ENCODE measurements at places on chromosomes 3 and 15. TPM values are rescaled to one million over a fixed set of nuclear protein-coding genes. Genes with fewer than 3 reads are reported as not detected.

- H3K4me1 ChIP-seq, result no peaks in the 10 kb centered on the region
- no peaks in the 10 kb centered on the region for H3K36me3 ChIP-seq
- H3K4me3 ChIP-seq, result no peak overlapping the region
- DNase-seq, result no peak
These were observed 232.5 kb downstream of the FOXP1 start for GRCh38 chr3:71350998-71351397.

DNA sequence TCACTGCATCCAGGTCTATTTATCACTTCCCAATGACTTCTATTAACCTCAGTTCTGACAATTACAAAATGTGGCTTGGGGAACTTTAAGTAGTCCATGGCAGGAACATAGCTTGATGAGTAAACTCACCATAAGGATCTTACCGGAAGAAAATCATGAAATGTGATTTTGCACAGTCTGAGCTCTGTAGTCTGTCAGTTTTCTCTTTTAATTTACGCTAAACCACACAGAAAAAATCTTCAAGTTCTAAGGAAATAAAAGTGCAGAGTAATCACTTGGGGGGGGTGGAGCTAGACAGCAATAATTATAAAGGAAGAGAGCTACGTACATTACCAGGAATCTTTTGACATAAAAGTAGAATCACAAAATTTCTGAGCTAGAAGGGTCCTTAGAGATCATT is 9.2 kb downstream of the TBC1D5 start:
- peaks cover 3% of the 10 kb centered on the region for H3K36me3 ChIP-seq
- no peaks in the 10 kb centered on the region for H3K4me1 ChIP-seq
- H3K27ac ChIP-seq, result no peak overlapping the region
- no peak for DNase-seq

GRCh38 chr3:45552031-45552793 is 42.3 kb upstream of the LIMD1 start:
- peak overlapping the region; percentile 51 for H3K27ac ChIP-seq
- no peaks in the 10 kb centered on the region for H3K36me3 ChIP-seq
- H3K27me3 ChIP-seq, result no peaks in the 10 kb centered on the region
- H3K4me1 ChIP-seq, result peaks cover 43% of the 10 kb centered on the region
- DNase-seq, result no peak
- no peak overlapping the region for H3K4me3 ChIP-seq

GRCh38 chr15:64355348-64355943 is 527 bp downstream of the CSNK1G1 start:
- H3K4me1 ChIP-seq, result peaks cover 2% of the 10 kb centered on the region
- H3K27ac ChIP-seq, result peak overlapping the region; percentile 78
- DNase-seq, result no peak
- H3K36me3 ChIP-seq, result no peaks in the 10 kb centered on the region

DNA sequence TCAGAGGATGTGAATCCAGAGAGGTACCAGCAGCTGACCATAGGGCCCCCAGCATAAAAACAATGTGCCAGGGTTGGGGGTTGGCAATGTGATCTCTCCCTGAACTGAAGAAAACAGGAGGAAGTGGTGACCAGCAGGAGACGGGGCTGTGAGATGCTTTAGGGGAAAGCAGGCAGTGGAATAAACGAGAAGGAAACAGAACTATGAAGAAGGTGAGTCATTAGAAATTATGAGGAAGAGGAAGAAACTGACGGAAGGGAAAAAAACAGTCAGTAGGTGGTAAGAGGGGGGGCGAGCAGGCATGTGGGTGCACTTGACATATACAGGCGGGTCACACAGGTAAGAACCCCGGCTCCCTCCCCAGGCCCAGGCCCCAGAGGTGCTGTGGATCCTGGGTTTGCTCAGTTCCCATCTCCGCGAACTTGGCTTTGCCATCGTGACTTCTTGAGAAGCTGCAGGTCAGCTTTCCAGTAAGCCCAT is 42.2 kb upstream of the B3GNT5 start:
- H3K4me3 ChIP-seq, result no peak overlapping the region
- H3K36me3 ChIP-seq, result no peaks in the 10 kb centered on the region
- DNase-seq, result no peak
- H3K27ac ChIP-seq, result no peak overlapping the region
- H3K4me1 ChIP-seq, result no peaks in the 10 kb centered on the region

DNA sequence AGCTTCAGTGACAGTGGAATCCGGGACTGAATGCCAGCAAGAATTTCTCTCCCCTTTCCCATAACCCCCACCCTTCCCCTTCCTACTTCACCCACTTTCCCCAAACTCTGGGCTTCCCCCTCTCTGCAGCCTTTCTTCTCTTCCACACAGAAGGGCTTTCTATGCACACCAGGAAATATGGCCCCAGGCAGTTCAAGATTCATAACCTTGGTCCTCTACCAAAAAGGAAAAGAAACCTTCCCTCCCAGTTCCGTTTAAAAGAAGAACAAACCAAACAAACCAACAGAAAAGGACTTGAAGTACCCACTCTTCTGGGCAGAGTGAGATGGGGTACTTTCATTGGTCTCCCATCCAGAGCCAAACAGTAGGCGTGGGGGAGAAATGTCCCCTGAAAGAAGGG is 68.8 kb upstream of the ABHD2 start:
- H3K27me3 ChIP-seq, result no peaks in the 10 kb centered on the region
- peaks cover 9% of the 10 kb centered on the region for H3K4me1 ChIP-seq

- no peaks in the 10 kb centered on the region for H3K27me3 ChIP-seq
- H3K4me1 ChIP-seq, result no peaks in the 10 kb centered on the region
- H3K27ac ChIP-seq, result no peak overlapping the region
- no peaks in the 10 kb centered on the region for H3K36me3 ChIP-seq
- H3K4me3 ChIP-seq, result no peak overlapping the region
These were observed 122.0 kb upstream of the EOMES start for GRCh38 chr3:27844052-27844675.

DNA sequence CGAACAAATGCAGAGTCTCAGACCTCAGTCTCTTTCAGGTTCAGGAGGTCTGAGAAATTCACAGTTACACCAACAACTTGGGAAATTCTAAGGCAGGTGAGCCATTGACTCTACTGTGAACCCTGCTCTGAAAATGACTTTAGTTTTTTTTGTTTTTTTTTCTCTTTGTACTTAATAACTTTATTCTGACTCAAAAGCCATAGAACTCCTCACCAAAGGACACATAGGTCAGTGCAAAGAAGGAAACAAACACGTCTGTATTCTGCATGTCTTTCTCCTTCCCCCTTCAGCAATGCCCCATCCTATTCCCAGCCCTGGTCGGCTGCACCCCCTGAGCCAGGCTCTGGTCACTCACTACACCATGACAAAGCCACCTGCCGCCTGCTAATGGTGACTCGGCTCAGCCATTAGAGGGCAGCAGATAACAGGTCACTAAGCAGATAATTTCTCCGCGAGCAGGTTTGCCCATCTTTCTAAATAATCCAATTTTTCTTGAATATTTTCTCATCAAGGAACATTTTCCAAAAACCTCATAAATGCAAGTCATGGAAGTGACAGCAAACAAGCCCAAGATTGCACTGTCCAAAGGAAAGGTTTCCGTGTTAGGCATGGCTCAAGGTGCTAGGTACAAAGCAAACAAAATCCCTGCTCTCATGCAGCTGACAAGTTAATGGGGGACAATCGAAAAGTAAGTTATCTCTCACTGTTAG is 37.7 kb downstream of the TM4SF4 start:
- H3K36me3 ChIP-seq, result peaks cover 2% of the 10 kb centered on the region
- H3K4me3 ChIP-seq, result no peak overlapping the region
- H3K27ac ChIP-seq, result no peak overlapping the region
- DNase-seq, result peak; percentile 72
- no peaks in the 10 kb centered on the region for H3K27me3 ChIP-seq

DNA sequence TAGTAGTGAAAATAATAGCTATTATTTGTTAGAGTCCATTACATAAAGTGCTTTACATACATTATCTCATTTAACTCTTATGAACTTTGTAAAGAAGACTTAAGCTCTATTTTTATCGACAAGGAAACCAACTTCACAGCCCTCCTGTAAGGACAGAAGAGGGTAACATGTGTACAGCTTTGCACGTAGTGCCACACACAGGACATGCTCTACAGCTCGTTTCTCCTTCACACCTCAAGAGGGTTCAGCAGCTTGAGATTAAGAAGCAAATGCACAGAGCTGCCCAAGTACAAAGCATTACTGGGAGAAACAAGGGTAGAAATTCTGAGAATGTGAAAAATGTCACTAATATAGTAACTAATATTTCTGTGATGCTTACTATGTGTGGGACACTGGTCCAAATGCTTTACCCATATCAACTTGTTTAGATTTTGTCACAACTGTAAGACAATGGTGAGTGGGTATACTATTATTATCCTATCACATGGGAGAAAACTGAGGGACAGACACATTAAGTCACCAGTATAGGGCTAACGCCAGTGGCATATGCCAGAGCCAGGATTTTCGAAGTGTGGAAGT is 327.8 kb downstream of the CTNNB1 start:
- DNase-seq, result no peak
- no peak overlapping the region for H3K4me3 ChIP-seq
- no peak overlapping the region for H3K27ac ChIP-seq
- H3K4me1 ChIP-seq, result no peaks in the 10 kb centered on the region

P3H2 gene
- polyA plus RNA-seq, result 64.3 TPM

ZNF774 gene
- 0.91 TPM for polyA plus RNA-seq

Measured in IMR-90 (cell line).